ENCODE measurements at places on chromosomes 16 and 17.
A peak's percentile ranks its signal among the peaks of the same experiment; 100 is the strongest.

- no peak for DNase-seq
These were observed 9.6 kb upstream of the SPNS2 start for GRCh38 chr17:4488989-4489595.

DNA sequence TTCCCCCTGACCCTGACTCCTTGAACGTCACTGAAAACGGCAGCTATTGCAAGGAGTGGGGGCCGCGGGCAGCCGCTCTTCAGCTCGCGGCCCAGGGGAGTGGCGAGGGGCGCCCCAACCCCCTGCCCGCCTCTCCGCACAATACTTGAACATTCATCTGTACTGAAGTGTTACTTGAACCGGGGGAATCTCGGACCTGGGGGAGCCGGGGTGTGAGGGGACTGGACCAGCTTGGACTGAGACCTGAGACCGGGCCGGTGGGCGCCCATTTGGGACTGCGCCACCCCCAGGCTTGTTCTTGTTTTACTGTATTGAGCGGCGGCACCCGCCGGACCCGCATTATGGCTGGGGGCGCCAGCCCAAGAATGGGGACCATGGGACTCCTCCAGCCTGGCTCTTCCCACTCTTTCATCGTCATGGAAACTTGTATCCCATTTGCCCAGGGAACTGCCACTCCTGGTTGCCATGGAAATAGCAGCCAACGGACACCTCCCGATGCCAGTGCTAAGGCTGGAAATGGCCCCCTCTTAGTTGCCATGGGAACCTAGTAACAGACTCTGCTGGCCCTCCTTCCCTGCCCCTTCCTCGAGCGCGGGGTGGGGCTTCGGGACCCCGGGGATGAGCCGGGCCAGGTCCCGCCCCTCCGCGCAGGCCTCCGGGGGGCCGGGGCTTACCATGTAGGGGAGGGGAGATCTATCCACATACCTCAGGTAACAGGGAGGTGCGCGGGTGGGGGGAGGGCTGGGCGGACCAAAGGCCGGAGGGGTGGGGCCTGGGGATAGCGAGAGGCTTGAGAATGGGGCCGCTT is 805 bp upstream of the ORAI3 start:
- peak; percentile 97 for DNase-seq

GRCh38 chr17:17509601-17510425 is 13.6 kb upstream of the RASD1 start:
- no peak for DNase-seq

GRCh38 chr16:48978501-48978900 is 303.1 kb downstream of the CBLN1 start:
- DNase-seq = no peak

DNA sequence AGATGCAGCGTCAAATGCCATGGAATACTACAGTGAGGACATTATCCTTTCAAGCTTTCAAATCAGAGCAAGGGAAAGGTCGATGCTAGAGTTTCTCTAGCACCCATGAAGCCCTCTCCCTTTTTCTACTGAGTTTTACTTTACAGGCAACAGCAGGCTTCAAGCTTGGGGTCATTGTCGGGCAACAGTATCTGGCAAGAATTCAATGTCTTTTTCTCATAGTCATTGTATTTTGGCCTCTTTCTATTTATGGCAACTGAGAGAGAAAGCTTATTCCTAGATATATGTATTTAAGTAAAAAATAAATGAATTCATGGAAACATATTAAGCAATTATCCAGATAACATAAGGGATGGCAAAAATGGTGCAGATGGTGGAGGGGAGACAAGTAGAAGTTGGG is 364 bp upstream of the CETP start:
- no peak for DNase-seq

- DNase-seq = no peak
These were observed 15.9 kb upstream of the SLC38A10 start for GRCh38 chr17:81310949-81311550.

DNA sequence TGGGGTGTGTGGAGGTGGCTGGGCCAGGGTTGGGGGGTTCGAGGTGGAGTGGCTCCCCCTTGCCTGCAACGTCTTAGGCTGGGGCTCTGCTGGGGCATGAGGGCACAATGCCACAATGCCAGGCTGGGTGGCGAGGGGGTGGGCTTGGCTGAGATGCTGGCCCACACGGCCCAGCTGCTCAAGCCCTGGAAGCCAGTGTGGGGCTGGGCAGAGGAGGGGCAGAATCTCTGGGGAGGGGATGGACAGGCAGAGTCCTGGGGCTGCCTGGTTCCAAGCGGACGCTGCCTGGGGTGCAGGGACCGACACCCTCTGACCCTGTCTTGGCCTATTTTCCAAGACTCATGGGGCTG is 37.5 kb upstream of the SSTR5 start:
- no peak for DNase-seq

DNA sequence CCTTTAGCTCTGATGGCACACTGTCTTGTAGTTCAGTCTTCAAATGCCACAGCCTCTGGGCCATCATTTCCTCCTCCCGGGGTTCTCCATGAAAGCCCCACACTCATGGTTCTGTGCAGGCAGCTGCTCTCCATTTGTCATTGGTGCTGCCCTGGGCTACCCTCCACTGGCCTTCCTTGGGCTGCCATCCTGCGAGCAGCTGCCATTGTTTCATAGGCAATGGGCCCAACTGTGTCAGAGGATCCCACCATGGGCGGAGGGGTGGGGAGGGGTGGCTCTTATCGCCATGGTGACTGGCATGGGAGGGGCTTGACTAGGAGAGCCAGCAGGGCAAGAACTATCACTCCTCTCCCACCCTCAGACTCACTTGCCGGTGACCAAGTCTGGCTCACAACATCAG is 38.6 kb upstream of the BRD7 start:
- DNase-seq = no peak

- no peak for DNase-seq
These were observed 392.2 kb downstream of the NPIPA8 start for GRCh38 chr16:17944345-17944744.

- DNase-seq = peak; percentile 76
These were observed 38.5 kb downstream of the IGF2BP1 start for GRCh38 chr17:49035470-49036269.

GRCh38 chr17:21418446-21419298 is 42.5 kb downstream of the KCNJ12 start:
- DNase-seq = no peak

- DNase-seq = no peak
These were observed 183.2 kb upstream of the GSE1 start for GRCh38 chr16:85429776-85430522.

- no peak for DNase-seq
These were observed 670.1 kb upstream of the CA10 start for GRCh38 chr17:52828621-52829020.

DNA sequence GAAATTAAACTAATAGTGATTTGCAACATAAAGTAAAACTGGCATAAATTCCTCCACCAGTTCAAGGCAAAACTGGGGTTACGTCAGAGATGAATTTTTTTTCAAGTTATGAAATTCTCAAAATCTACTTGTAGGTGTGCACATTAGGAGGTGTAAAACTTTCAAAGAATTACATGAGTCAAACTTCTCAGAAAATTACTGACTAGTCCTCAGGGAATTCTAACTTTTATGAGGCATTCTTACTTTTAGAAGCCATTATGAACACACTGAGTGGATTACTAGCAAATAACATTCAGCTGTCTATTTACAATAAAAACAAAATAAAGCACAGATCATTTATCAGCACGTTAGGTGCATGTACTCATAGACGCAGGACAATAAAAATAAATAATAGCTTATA is 348.7 kb downstream of the CDH11 start:
- DNase-seq = no peak

DNA sequence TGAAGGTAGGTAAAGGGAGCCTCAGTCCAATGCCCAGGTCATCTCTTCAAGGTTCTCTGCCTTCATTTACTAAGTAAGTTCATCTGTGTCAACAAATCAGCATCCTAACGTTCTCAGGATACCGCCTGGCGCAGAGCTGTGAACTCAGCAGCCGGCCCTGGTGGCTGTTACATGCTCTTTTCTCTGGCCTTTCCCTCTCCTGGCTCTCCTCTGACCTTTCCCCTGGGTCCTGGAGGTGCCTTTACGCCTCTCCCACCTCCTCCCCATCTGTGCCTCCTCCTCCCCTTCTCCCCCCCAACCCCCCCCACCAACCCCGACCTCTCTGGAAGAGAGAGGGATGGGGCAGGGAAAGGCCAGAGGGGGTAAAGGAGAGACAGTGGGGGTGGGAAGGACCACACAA is 19.5 kb downstream of the COTL1 start:
- no peak for DNase-seq

DNA sequence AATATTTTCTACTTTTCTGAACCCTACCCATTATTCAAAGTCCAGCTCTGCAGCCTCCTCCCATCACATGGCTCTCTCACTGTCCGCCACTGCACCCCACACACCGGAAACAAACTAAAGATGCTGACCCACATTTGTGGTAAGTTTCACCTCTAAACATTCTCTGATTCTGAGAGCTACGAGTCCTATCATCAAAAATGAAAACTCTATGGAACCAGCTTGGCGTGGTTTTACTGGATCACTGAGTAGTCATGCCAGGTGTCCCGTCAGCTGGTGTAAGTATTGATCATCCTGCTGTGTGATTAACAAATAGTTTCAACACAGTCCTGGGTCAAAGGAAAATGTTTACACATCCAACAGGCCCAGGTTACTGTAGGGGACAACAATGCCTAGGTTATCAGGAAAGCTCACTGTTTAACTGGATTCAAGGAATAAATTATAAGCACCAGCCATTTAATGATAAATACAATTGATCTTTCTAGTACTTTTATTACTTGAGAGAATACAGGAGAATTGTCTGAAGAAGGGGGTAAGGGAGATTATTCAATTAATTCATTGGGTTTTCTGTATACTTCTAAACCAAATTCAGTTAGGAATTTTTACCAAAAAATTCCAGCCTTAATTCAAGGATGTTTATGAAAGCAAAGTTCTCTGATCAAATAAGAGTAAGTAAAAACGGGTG is 33.9 kb downstream of the CYTH1 start:
- no peak for DNase-seq

DNA sequence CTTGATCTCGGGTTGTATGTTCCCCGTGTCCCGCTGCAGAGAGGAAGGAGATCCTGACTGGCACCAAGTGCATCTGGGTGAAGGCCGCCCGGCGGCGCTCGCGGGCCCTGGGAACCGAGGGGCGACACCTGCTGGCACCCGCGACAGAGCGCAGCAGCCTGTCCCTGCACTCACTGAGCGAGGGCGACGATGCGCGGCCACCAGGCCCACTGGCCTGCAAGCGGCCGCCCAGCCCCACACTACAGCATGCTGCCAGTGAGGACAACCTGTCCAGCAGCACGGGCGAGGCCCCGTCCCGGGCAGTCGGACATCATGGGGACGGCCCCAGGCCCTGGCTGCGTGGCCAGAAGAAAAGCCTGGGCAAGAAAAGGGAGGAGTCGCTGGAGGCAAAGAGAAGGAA is 7.5 kb downstream of the BTBD17 start:
- peak; percentile 56 for DNase-seq

DNA sequence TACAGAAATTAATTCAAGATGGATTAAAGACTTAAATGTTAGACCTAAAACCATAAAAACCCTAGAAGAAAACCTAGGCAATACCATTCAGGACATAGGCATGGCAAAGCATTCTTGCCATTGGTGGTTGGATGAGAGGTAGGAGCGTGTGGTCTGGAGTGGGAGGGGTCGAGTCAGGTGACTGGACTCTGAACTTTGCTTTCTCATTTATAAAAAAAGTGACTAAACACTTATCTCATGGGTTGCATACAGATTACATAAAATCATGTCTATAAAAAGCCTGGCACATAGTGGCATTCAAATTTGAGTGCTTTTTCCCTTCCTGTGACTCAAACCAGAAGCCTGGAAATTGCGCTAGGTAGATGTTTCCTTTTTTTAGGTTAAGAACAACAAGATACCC is 159.7 kb upstream of the SHISA6 start:
- no peak for DNase-seq

DNA sequence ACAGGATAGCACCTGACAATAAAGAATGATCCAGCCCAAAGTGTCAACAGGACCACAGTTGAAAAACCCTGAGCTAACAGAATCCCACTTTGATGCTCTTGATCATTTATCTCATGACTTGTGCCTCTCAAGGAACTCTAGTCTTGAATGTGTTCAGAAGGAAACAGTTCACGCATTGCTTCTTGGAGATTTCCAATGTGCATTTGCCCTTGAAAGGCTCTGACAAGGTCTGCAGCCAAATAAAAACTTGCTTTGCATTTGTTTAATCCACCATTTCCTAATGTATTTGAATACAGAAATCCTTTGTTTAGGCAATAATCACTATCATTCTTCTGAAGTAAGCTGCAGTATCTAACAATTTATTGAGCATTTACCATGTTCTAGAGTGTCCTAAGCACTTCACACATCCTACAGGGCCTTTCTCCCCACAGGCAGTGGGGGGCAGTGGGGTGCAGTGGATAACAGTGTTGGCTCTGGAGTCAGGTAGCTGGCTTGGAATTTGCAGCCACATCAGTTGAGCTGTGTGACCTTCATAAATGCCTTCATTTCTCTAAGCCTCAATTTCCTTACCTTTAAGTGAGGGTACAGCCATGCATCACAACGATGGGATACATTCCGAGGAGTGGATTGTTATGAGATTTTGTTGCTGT is 239.7 kb downstream of the XYLT1 start:
- DNase-seq = no peak

DNA sequence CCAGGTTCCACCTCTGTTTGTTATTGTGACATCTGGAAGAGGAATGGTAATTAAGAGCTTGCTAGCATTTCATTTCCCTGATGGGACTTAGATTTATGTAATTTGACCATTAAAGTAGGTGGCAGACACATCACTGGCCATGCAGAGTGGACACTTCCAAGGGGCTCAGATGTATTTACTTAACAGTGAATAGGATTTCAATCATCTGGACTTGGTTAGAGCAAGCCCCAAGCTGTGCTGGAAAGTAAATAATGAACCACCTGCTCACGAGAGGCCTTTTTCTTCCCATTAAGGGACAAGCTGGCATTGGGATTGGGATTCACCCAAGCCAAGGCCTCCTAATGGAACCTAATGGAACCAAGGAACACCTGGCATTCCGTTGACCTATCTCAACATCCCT is 395.3 kb downstream of the HS3ST4 start:
- no peak for DNase-seq

- no peak for DNase-seq
These were observed 56.2 kb upstream of the ELAC2 start for GRCh38 chr17:13074026-13074425.

- no peak for DNase-seq
These were observed 49.2 kb upstream of the HS3ST2 start for GRCh38 chr16:22764662-22765327.

GRCh38 chr16:87619360-87620200 is 17.3 kb downstream of the JPH3 start:
- no peak for DNase-seq

GRCh38 chr17:76793775-76794174 is 55.9 kb downstream of the MFSD11 start:
- peak; percentile 32 for DNase-seq

GRCh38 chr16:50269061-50269705 is 2.8 kb downstream of the ADCY7 start:
- DNase-seq = no peak

DNA sequence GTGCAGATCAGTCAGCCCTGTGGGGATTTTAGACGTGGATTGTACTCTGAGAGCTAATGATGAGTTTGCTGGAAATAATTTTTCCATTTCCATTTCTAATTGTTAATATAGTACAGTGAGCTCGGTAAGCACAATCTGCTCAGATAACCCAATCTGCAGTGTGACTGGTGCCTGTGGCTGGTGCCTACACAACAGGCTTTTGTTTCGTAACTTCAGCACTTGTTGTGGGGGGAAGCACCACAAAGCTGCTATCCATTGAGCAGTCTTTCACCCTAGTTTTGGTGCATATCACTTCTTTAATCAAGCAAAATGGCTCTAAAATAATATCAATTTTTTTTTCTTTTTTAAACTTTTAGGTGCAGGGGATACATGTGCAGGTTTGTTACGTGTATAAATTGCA is 534.9 kb upstream of the HSBP1 start:
- no peak for DNase-seq

- no peak for DNase-seq
These were observed 59.8 kb upstream of the NLK start for GRCh38 chr17:27982688-27983087.
